ENCODE measurements at places on chromosomes 2 and 18.

- no peak for DNase-seq
Observed at GRCh38 chr2:46914578-46915230, 902 bp downstream of the MCFD2 start.

GRCh38 chr2:127072396-127072795 lies 34.6 kb downstream of the BIN1 start:
- no peak for DNase-seq

DNA sequence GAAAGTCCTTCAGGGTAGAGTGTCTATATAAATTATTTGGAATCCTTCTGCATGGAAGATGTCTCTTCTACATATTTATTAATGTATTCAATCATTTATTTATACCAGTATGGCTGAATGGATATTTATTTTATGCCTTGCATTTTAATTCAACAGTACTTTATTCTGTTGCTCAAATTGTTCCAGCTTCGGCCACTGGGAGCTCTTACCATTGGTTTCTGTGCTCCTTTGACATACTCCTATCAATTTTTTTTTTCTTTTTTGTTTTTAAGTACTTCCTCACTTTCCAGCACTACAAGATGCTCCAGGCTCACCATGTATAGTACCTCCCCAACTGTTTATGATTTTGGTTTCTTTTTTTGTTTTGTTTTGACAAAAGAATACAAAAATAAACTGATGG lies 39.4 kb upstream of the WIPF1 start:
- DNase-seq, result no peak

DNA sequence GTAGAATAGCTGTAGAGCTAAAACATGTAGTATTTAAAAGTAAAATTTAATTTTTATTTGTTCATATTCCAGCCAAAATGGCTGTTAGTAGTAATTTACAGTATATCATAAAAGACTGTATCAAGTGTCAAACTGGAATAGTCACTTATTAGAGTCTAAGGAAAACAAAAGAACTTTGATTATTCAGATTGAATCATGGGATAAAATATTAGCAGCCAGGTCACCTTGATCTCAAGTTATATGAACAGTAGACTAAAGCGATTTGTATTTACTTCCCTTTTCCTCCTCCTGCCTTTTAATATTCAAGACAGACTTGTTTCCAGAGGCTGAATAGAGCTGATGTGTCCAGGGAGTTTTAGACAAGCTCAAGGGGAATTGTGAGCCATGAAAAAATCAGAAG lies 54.4 kb downstream of the PMAIP1 start:
- no peak for DNase-seq

GRCh38 chr2:240819126-240819857 lies 727 bp downstream of the KIF1A start:
- no peak for DNase-seq

DNA sequence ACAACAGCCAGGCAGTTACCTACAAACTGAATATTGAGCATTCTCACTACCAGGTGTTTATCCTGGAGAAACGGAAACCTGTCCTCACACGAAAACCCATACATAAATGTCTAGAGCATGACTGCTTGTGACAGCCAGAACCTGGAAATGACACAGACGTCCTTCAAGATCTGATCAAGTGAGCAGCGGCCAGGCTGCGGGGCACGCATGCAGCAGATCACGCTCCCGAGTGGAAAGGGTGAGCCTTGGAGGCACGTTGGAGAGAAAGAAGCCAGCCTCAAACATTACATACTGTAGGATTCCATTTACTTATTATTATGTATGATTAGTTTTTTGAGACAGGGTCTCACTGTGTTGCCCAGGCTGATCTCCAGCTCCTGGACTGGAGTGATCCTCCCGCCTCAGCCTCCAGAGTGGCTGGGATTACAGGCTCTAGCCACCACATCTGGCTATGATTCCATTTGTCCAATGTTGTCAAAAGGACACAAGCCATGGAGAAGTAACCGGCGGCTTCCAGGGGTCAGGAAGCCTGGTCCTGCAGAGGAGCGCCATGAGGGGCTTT lies 22.9 kb upstream of the STK25 start:
- DNase-seq, result no peak

DNA sequence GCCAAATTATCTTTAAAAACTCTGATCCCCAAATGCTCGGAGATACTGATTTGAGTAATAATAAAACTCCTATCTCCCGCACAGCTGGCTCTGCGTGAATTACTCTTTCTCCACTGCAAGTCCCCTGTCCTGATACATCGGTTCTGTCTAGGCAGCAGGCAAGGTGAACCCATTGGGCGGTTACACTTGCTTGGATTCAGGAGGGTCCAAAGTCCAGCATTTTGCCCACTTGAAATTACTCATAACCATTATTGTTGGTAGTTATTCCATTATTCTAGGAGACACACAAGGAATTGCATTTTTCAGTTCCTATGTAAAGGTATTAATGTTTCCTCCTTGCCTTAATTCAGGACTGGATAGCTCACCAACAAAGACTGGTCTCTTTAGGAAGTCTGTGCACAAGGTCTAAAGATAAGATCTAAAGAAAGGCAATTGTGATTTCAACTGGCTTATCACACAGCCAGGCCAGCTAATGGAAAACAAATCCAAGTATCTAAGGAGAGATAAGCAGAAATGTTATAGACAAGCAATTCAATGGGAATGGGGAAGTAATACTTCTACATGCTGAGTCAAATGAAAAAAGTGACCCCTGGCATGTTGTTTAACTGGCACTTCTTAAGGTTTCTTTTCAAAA lies 23.2 kb upstream of the NPC1 start:
- no peak for DNase-seq

DNA sequence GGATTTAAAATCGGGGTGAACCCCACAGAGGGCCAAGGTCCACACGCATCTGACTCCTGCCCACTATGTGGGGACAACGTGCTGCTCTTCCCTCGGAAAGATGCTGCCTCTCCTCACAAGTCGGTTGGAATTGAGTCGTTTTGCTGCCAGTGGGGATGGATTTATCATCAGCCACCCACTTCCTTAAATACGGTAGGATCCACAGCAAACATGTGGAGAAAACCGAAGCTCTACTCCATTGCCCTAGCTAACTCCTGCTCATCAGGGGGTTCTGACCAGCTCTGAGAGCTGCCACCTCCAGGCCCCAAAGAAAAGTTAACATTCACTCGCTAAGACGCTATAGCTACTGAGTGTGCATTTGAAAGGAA lies 80.9 kb downstream of the CHRNA1 start:
- no peak for DNase-seq

- DNase-seq, result no peak
Observed at GRCh38 chr2:174826051-174826450, 61.8 kb upstream of the CHRNA1 start.

GRCh38 chr2:6784291-6784690 lies 81.4 kb downstream of the CMPK2 start:
- DNase-seq, result no peak

GRCh38 chr2:45821558-45822271 lies 170.2 kb downstream of the PRKCE start:
- no peak for DNase-seq

GRCh38 chr2:104853534-104854497 lies at the start of gene POU3F3:
Gene POU3F3 (plus strand): TSS chr2:104854115. CDS start chr2:104855511, 1,396 bp downstream.
- peak; percentile 100 for DNase-seq

GRCh38 chr2:151033271-151034248 lies 228.1 kb downstream of the RBM43 start:
- no peak for DNase-seq

GRCh38 chr2:238077292-238077691 lies 16.5 kb downstream of the SCLY start:
- DNase-seq, result no peak

- DNase-seq, result no peak
Observed at GRCh38 chr2:60000686-60001085, 552.8 kb downstream of the BCL11A start.

- DNase-seq, result no peak
Observed at GRCh38 chr2:38092196-38092902, 16.4 kb upstream of the CYP1B1 start.

DNA sequence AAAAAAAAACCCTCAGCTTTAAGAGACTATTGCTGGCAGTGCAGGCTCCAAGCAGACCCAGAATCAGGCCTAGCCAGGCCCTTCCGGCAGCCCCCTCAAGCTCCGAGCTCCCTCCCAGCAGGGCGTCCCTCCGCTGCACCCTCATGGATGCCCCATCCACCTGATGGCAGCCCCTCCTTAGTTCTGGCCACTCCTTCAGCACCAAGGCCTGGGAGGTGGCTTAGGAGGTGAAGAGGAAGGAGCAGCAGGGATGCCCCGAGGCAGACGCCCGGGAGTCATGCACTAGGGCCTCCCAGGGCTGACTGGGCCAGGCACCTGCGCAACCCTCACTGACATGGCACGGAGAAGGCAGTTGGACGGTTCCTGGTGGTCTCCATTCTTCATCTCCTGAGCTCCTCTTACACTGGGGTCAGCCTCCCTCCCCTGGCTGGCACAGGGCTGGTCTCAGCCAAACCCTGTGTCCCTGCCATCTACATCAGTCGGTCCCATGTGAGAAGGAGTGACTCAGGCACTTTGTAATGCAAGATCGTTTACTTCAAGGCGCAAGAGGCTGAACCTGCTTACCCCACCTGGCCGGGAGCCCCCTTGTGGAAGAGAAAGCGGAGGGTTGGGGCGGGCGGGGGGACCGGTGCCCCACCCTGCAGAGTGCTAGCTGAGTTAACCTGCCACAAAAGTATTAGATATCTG lies 53.5 kb upstream of the ID2 start:
- no peak for DNase-seq
